ENCODE measurements at places on chromosomes 5 and 9.

GRCh38 chr5:40775085-40775845 lies 19.5 kb upstream of the TTC33 start:
- no peak for DNase-seq

DNA sequence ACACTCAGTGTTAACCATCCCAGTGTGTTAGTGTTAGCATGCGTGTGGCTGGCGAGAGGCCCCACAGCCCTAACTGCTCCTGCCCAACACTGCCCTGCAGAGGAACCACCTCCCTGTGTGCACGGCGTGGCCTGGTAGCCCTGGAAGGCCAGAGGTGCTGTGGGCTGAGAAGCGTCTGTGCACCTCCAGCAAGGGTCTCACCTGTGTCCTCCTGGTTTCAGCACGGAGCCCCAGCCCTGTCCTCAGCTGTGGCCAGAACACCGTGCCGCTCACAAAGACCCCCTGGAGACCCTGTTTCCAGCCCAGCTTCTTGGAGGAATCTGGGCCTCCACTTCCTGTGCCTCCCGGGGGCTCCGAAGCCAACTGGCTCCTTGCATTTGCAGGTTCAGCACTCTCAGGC lies 56.1 kb upstream of the NRARP start:
- no peak for DNase-seq

DNA sequence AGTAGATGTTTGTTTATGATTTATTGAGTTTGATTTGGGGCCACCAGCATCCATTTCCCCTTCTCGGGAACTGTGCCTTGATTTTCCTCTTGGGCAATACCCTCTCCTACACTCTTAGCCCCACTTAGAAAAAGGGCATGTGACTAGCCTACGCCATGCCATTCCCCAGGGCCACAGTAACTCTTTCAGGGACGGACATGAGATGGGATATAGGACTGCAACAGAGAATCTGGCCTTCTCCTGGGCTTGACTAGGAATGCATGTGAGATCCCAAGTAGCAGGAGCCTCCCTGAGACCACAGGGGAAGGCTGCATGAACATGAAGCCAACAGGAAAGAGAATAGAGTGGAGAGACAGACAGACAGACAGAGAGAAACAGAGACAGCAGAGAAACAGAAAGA lies 30.7 kb upstream of the SPARC start:
- DNase-seq = no peak

DNA sequence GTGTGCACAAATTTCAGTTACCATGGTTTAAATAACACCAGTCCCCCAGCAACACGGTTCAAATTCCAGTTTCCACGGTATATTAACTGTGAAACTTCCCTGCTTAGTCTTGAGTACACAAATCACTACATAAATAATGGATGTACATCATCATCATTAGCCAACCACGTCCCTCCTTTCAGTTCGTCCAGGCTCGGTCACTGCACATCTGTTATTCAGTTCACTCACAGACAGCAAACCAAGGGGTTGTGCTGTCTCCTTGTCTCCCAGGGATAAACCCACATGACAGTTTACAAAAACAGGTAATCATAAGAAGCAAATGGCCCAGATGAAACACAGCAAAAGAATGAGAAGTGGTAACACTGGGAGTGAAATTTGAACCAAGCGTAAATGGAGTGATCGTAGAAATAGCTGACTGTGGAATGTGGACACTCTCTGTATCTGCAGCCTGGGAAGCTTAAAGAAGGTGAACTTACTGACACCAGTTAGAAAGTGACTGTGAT lies 61.0 kb upstream of the RAD23B start:
- DNase-seq = no peak

DNA sequence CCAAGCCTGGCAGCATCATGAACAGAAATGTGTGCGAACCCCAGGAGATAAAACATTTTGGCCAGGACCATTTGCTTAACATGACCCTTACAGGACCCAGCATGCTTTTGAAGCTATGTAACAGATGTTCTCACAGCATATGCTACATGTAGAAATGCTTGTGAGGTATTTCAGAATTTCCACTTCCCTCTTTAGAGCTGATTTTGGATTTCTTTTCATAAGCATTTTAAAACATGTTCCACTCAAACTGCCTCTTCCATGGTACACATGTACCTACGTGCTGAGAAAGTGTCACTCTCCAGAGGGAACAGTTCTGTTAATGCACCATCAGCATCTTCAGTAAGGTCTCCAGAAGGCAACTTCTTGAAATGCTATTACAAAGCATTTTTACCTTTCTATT lies 15.7 kb upstream of the TSSK1B start:
- DNase-seq = no peak

Data from activated naive CD4-positive, alpha-beta T cell treated with anti-CD3 and anti-CD28 coated beads, Interleukin-2, amount 50 U/mL, for 72 hours (primary cell).